ENCODE measurements at places on chromosomes 3 and 15.

DNA sequence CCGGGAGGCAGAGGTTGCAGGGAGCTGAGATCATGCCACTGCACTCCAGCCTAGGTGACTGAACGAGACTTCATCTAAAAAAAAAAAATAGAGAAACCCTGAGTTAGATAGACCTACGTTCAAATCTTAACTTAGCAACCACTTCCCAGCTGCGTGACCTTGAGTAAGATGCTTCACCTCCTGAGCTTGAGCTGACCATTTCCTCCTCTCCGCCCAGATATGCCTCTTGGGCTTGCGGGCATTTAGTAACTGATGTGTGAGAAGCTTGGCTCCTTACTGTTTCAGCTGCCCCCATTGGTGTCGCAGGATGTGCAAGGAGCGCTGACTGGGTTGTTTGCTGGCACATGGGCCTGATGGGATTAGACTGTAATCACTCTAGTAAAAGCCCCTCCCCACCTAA is 26.9 kb upstream of the ATG7 start:
- DNase-seq, result no peak

GRCh38 chr3:149388531-149389417 is 11.3 kb upstream of the TM4SF1 start:
- DNase-seq, result no peak

GRCh38 chr15:28026764-28027713 is 72.1 kb downstream of the OCA2 start:
- no peak for DNase-seq

GRCh38 chr3:108489776-108490175 is 20.6 kb downstream of the MYH15 start:
- DNase-seq, result peak; percentile 27

GRCh38 chr3:111190518-111190917 is 118.9 kb downstream of the NECTIN3 start:
- no peak for DNase-seq

DNA sequence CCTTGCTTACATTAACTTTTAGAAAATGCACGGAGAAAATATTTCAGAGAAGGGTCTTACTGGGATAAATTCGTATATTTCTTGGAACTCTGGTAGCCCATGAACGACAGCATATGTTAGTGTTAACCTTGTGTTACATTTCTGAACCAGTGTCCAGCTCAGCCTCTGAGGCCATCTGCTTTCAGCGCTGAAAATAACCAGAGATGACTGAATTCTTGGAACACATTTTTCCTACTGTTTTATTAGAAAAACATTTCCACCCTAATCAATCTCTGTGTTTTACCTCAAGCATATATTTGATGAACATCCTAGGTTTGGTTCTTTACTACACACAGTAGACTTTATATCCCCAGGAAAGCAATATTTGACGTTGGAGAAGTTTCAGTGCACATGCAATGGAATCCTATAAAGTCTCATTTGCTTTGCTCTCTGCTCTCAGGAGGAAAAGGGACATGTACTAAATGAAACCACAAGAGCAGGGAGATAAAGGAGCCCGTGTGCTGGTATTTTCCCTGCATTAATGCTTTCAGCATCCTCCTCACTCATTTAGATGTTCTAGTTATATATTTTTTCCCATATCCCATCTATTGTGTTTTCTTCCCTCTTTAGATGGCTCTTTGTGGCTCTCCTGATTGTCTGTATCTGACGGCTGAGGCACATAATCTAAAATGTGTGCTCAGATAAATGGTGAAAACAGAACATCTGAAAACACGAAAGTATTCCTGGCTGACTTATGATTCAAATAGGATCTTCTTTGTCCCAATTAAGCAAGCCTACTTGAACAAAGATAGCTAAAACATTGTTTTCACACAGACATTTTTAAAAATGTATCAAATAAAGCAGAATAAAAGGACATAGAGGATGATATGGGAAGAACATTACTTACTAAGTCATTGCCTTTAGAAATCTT is 151.7 kb upstream of the KCNMB2 start:
- no peak for DNase-seq

DNA sequence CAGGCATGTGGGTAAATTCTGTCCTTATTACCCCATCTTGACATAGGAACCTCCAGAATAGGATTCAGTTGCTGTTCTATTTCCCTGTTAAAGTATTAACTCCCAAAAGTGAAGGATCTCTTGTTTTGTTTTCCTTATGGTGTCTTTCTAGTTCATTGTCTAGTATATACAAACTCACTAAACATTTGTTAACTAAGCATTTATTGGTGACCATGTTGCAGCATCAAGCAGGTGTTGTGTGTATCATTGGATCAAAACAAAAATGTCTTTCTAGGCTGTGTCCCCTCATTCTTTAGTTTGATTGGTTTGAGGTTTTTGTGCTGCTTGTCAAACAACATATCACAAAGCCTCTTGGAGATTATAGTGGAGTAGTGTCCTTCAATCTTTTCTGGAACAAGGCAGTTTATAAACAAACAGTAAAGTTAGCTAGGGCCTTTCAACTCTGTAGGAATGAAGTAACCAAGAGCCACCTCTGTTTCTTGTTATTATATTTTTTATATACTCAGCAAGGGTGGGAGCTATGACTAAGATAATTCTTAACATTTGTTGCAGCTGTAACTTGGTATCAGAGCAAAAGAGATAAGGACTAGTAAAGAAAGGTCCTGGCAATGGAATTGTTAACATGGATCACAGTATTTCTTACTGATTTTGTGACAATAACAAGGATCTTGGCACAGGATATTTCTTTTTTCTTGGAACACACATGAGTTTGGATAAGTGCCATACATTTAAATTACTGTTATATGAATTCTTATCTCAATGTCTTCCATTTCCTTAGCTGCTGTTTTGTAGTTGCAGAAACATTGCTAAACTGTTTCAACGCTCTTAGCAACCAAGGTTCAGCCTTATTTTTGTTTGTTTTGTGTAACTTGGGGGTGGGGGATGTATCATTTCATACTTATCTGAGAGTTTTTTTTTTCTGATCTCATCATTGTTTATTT is 49.3 kb downstream of the TMOD3 start:
- no peak for DNase-seq

DNA sequence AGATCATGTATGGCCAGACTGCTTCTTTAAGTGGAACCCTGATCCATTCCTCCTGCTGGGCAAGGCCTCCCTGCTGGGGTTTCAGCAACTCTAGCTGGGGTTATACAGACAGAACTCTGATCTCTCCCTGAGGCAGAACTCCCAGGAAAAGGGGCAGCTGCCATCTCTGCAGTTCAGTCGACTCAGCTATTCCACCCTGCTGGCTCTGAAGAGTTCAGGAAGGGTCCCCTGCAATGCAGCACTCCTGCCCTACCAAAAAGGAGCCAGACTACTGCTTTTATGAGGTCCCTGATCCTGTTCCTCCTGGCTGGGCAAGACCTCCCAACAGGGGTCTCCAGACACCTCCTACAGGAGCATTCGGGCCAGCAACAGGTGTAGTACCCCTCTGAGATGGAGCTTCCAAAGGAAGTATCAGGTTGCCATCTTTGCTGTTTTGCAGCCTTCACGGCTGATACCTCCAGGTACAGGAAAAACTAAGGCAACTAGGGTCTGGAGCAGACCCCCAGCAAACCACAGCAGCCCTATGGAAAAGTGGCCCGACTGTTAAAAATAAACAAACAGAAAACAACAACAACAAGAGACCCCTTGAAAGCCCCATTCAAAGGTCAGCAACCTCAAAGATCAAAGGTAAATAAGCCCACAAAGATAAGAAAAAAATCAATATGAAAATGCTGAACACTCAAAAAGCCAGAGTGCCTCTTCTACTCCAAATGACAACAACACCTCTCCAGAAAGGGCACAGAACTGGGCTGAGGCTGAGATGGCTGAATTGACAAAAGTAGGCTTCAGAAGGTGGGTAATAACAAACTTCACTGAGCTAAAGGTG is 14.2 kb upstream of the CP start:
- no peak for DNase-seq

DNA sequence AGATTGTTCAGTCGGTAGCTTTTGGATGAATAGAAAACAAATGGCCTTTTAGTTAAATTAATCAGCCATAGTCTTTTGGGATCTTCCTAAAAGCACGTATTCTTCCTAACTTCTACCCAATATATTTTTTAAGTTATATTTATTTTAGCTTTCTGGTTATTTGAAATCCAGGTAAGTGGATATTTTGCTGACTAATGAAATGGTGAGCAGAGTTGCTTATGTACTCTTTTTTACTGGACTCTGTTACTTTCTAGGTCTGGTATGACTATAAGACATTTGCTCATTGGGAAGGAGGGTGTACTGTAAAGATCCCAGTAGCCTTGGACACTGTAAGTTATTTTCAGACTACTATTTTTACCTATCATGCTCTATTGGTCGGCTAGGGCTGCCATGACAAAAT is 13.8 kb upstream of the CAPN3 start:
- no peak for DNase-seq

GRCh38 chr15:101137312-101137940 is 114.4 kb downstream of the CHSY1 start:
- DNase-seq, result no peak

GRCh38 chr15:44102675-44103254 is 92.3 kb downstream of the FRMD5 start:
- DNase-seq, result no peak

- DNase-seq, result no peak
Measured at GRCh38 chr3:196998966-196999760, 30.5 kb downstream of the MELTF start.

DNA sequence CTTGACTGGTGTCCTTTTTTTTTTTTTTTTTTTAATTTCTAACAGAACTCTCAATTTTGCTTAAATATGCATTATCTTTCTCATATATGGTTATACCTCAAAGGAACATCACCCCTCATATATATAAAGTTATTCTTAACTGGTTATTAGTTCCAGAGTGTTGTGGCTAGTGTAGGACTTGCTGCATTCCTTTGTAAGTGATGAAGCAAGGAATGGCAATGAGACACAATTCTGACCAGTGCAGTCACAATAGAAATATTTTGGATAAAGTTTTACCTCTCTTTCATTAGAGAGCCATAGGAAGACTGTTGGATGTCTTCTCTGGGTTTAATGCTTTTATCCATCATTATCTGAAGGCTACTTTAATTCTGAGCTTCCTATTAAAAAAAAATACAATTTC is 75.5 kb upstream of the CBLB start:
- DNase-seq, result no peak

Measured in stimulated activated CD4-positive, alpha-beta T cell treated with anti-CD3 and anti-CD28 coated beads, Interleukin-15, amount 100 ng/mL, for 24 hours (primary cell).